Lung (tissue), 17 donors: ENCODE measurements at places on chromosomes 7 and 10. TPM values are rescaled to one million over a fixed set of nuclear protein-coding genes. Genes with fewer than 3 reads are reported as not detected.

The GNGT1 gene
- total RNA-seq: not detected

The ORC5 gene
- 53.6 TPM for total RNA-seq

The ADCYAP1R1 gene
- total RNA-seq: 0.25 TPM

DNA sequence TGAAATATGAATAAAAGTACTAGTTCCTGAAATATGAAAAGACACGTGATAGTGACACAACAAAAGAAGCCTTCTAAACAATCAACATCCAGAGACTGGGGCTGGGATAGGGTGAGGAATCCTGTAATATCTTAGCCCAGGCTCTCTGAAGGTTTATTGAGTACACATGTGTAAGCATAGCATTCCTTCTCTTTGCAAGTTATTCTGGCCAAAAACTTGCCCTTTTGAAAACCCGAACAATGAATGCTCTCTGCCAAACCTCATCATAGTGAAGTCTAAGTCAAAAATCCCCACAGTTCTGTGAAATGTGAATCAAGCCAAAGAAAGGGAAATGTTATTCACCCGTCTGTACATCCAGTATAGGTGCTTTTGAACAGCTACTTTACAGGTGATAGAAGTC is 11.6 kb downstream of the SEMA3D start:
- no peak for DNase-seq

GRCh38 chr10:93580828-93581227 is 14.4 kb downstream of the FFAR4 start:
- peak; percentile 58 for DNase-seq
